ENCODE measurements at places on chromosomes 3 and 15. TPM values are rescaled to one million over a fixed set of nuclear protein-coding genes. Genes with fewer than 3 reads are reported as not detected.

DNA sequence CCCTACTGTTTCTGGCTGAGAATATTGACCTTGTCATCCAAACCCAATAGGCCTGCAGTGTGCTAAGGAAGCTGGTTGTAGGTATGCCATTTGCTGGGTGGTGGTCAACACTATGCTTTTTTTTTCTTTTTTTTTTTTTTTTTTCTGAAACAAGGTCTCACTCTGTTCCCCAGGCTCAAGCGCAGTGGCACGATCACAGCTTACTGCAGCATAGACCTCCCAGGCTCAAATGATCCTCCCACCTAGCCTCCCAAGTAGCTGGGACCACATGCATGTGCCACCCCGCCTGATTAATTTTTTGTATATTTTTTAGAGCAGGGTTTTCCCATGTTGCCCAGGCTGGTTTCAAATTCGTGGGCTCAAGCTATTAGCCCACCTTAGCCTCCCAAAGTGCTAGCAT lies 35.7 kb upstream of the RHO start:
- H3K4me1 ChIP-seq = peaks cover 18% of the 10 kb centered on the region
- no peaks in the 10 kb centered on the region for H3K27me3 ChIP-seq
- no peak overlapping the region for H3K27ac ChIP-seq
- peaks cover 9% of the 10 kb centered on the region for H3K36me3 ChIP-seq

DNA sequence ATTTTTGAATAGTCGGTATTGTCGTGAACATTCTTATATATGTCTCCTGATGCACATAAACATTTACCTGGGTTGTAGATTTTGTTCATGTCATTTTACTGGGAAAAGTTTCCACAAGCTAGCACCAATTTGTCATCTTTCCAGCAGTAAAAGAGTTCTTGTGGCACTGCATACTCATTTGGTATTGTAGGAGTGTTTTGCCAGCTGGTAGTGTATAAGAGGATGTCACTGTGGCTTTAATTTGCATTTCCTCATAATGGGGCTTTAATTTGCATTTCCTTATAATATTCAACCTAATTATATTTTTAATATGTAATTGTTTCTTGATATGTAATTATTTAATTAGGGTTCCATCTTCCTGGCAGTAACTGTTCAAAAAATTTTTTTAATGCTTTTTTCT lies 21.2 kb upstream of the TNFSF10 start:
- no peaks in the 10 kb centered on the region for H3K27me3 ChIP-seq
- H3K4me1 ChIP-seq = peaks cover 41% of the 10 kb centered on the region
- no peaks in the 10 kb centered on the region for H3K36me3 ChIP-seq
- DNase-seq = no peak

- no peaks in the 10 kb centered on the region for H3K36me3 ChIP-seq
- H3K4me3 ChIP-seq = no peak overlapping the region
- no peak overlapping the region for H3K27ac ChIP-seq
- H3K4me1 ChIP-seq = no peaks in the 10 kb centered on the region
- no peaks in the 10 kb centered on the region for H3K27me3 ChIP-seq
- no peak for DNase-seq
These were observed 269.7 kb upstream of the ATP10A start for GRCh38 chr15:26132811-26133210.

- H3K36me3 ChIP-seq = no peaks in the 10 kb centered on the region
- DNase-seq = no peak
- peaks cover 31% of the 10 kb centered on the region for H3K4me1 ChIP-seq
- no peak overlapping the region for H3K4me3 ChIP-seq
- H3K27ac ChIP-seq = peak overlapping the region; percentile 74
These were observed 35.3 kb upstream of the MRPS22 start for GRCh38 chr3:139308560-139308959.

DNA sequence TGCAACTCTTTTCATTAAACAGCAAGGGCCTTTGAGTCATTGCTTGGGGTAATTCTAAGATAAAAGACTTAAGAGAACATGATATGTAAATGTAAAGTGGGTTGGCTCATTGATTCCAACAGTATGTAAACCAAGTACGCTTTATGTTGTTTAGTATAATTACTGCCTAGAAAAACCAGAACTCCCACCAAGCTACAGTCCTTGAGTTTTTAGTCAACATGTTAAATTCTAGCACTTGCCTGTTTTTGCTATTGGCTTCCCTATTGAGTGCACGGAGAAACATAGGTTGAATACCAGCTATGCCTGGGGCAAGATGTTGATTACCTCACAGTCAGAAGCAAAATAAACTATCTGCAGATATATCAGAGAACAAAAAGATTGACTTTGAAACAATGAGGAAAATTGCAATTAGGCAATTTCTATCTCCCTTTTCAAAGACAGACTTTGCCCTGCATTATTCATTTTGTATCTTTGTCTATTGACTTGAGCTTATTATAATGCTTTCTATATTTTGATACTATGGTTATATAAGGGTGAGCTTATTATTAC lies 179.3 kb downstream of the ZPLD1 start:
- H3K4me3 ChIP-seq = no peak overlapping the region
- DNase-seq = no peak
- H3K27me3 ChIP-seq = no peaks in the 10 kb centered on the region
- H3K4me1 ChIP-seq = no peaks in the 10 kb centered on the region

DNA sequence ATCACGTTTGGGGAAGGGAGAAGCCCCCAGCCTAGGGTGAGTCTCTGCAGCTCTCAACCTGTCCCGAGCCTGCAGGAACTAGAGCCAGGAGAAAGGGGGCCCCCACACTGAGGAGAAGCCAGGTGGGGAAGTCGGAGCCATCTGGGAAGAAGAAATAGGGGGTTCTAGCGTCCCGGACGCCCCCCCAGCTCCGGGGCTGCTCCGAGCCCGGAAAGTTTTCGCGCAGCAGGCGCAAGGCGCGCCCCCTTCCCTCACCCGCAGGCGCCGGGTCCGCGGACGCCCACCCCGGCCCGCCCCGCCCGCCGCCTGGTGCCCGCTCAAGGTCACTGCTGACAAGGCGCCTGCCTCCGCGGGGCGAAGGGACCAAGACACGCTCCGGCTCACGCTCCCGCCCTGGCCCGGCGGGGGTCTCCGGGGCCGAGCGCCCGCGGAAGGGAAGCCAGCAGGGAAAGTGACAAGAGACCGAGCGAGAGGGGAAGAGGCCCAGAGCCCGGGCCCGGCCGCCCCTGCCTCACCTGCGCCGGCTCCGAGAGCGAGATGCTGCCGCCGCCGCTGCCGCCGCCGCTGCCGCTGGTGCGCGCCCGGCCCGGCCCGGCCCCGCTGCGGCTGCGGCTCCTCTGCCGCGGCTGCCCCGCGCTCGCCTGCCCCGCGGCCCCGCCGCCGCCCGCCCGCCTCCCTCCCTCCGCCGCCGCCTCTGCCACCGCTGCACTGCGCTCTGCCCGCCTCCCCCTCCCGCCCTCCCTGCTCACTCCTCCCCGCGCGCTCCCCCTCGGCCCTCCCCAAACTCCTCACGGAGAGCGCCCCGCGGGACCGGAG lies 108.4 kb upstream of the SLC6A11 start:
- H3K4me1 ChIP-seq = peaks cover 10% of the 10 kb centered on the region
- H3K27me3 ChIP-seq = peaks cover 3% of the 10 kb centered on the region
- H3K36me3 ChIP-seq = no peaks in the 10 kb centered on the region
- no peak for DNase-seq
- no peak overlapping the region for H3K27ac ChIP-seq
- H3K4me3 ChIP-seq = peak overlapping the region; percentile 35

DNA sequence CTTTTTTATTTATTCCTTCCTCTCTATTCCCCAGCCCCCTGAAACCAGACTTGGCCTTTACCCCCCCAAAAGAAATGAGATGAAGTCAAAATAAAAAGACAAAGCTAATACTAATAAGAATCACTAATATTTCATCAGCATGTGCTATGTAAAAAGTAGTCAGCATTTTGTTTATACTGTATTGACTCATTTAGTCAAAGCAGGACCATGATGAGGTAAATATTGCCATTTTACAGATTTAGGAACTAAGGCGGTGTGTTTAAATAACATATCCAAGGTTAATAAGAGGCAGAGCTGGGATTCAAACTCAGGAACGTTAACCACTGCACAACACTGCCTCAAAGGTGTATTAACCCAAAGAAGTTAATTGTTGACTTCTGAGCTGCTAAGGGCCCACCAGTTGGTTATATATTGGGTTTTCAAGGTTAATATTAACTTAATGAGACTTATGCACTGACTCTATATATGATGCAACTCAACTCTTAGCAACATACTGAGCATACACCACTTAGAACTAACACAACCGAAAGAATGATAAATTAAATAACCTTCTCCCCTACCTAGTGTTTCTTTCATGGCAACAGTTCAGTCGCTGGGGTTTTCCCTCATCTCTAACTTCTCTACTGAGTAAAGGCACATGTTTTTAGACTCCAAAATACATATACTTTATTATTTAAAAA lies 34.7 kb downstream of the FOXP1 start:
- H3K36me3 ChIP-seq = no peaks in the 10 kb centered on the region
- no peaks in the 10 kb centered on the region for H3K4me1 ChIP-seq
- H3K27me3 ChIP-seq = no peaks in the 10 kb centered on the region
- no peak overlapping the region for H3K4me3 ChIP-seq
- no peak overlapping the region for H3K27ac ChIP-seq

DNA sequence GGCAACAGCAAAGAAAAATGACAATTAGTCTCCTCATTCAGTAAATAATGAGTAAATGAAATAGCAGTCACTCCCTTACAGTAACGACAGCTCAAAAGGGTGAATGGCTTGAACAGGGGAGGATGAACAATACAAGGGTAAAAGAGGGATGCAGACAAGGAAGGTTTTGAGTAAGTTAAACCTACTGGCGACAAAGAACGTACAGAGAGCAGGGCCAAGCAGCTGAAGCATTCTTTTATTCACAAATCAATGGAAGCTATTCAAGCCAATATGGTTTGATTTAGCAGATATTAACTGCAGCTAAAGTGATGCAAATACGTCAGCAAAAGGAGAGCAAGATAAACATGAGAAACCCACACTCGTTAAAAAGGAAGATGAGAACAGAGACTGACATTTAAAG lies 90.7 kb upstream of the ICE2 start:
- H3K36me3 ChIP-seq = no peaks in the 10 kb centered on the region
- DNase-seq = no peak
- H3K4me1 ChIP-seq = peaks cover 33% of the 10 kb centered on the region
- no peaks in the 10 kb centered on the region for H3K27me3 ChIP-seq
- peak overlapping the region; percentile 50 for H3K27ac ChIP-seq
- no peak overlapping the region for H3K4me3 ChIP-seq

The IL5RA gene
- not detected for total RNA-seq

DNA sequence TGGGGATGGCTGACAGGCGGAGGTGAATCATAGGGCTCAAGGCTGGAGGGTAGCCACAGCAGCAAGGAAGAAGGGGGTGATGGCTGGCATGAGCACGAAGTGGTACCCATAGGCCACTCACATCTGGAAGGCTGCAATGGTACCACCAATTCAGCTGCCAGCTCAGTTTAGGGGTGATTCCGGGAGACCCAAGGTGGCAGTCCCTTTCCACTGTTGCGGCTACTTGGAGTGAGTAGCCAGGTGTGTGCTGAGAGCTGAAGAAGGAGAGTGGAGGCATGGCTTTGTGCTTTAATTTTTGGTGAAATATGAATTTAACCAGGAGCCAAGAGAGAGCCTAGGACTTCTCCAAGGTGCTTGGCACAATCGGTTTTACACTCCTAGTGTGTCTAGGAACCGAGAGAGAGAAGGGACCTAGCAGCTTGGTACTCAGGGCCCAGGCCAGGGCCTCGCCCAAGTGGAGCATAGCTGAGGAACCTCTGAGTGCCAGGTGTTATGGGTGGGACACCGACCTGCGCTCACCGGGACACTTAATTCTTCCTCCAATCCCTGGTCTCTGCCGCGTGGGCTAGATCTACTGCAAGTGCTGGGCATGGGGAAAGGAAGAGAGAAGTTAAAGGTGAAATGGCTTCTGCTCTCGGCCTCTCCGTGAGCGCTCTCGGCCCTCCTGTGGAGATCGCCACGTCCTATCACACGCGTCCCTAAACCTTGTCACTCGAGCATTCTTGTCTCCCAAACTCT lies 32.2 kb upstream of the POLG start:
- H3K4me1 ChIP-seq = peaks cover 40% of the 10 kb centered on the region
- no peak overlapping the region for H3K4me3 ChIP-seq
- peaks cover 54% of the 10 kb centered on the region for H3K27me3 ChIP-seq
- no peaks in the 10 kb centered on the region for H3K36me3 ChIP-seq
- no peak for DNase-seq
- no peak overlapping the region for H3K27ac ChIP-seq

- H3K36me3 ChIP-seq = no peaks in the 10 kb centered on the region
- no peak for DNase-seq
- H3K4me3 ChIP-seq = peak overlapping the region; percentile 95
- peak overlapping the region; percentile 88 for H3K27ac ChIP-seq
These were observed 710 bp downstream of the ABHD10 start for GRCh38 chr3:111979434-111980038.

The RTP3 gene
- not detected for total RNA-seq

DNA sequence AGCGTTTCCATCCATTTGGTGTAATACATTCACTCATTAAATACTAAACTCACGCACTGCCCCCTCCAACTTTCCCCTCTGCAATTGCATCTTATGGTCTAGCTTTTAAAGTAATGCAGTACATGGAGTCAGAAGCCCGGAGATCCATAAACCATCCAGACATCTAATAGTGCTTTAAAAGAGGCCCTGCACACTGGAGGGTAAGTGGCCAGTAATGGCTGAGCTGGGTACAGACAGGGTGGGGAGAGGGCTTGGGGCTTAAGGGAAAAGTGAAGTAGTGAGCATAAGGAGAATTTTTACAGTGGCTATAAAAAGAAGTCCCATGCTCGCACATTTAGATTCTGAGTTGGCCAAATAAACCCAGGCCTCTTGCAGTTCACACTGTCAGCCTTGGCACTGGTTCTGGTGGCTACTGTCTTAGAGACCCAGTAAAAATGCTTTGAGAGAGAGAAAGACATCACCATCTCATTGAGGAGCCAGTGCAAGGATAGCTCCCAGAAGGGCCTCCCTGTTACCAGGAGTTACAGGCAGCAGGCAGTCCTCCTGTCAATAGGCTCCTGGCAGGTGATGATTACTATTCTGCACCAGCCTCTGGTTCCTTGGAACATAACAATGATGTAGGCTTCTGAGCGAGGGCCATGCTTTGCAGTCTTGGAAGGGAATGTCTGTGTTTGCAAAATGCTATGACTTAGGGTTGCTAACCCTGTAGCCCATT lies 112.6 kb upstream of the NEO1 start:
- no peak overlapping the region for H3K27ac ChIP-seq
- H3K4me3 ChIP-seq = no peak overlapping the region
- H3K27me3 ChIP-seq = no peaks in the 10 kb centered on the region
- DNase-seq = peak; percentile 22
- H3K36me3 ChIP-seq = no peaks in the 10 kb centered on the region
- no peaks in the 10 kb centered on the region for H3K4me1 ChIP-seq

DNA sequence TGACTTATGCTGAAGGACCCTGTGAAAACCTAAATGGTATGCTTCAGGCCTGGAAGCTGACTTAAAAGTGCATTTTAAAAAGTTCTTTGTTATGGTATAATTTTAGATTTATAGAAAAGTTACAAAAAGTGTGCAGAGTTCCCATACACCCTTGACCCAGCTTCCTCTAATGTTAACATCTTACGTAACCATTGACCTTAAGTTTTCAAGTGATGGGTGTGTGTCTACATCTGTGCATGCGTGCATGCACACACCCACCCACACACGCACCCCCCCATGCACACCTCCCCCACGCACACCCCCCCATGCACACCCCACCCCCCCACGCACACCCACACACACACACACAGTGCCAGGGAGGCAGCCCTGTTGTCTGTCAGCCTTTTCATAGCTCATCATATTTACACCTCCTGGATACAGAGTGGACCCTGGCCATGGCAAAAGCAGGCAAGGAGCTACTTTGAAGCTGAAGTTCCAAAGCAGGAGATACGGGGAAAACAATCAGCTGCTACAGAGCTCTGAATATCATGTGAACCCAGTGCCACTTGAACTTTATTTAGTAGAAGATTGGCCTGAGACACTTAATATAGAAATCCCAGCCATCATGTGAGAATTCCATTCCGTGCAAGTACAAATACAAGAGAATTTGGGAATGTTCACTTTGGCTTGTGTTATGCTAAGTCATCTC lies 30.0 kb upstream of the TRAK1 start:
- H3K36me3 ChIP-seq = no peaks in the 10 kb centered on the region
- DNase-seq = no peak
- no peaks in the 10 kb centered on the region for H3K27me3 ChIP-seq

The SEMA3B gene
- total RNA-seq = 32.9 TPM
